Pancreas (tissue), 10 donors: ENCODE measurements at places on chromosomes 4 and X.

GRCh38 chr4:167614866-167615265, 380.6 kb upstream of the SPOCK3 start:
- no peak for DNase-seq

GRCh38 chr4:98143001-98143899, at the start of gene STPG2:
TSS of gene STPG2 (minus strand) at chr4:98143476.
- peak; percentile 95 for DNase-seq

DNA sequence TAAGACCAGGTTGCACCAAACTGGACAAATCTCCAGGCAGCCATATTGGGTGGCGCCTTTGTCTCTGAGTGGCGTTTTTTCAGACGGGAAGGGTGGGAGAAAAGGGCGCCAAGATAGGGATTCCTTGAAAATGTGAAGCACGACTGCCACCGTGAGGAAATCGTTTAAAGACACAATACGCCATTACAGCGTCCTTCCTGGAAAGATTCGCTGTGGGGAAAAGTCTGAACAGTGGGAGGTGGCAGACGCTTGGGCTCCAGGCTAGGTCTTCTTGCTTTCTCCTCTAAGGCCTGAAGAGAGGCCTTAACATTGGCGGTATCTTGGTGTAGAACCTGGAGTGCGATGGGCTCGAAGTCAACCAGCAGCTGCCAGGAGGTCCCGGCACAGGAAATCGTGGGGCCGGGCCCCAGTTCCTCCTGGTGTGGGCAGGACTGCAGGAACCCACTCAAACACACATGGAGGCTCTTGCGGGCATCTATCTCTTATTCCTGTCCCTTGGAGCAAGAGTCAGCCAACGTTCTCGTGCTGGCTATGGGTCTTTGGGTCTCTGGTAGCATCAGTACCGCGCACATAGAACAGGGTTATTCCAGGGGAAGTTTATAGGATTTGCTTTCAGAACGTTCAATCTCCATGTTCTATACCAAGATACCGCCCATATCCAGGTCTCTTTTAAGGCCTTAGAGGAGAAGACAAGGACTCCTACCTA, 208.8 kb downstream of the OR13H1 start:
- no peak for DNase-seq

DNA sequence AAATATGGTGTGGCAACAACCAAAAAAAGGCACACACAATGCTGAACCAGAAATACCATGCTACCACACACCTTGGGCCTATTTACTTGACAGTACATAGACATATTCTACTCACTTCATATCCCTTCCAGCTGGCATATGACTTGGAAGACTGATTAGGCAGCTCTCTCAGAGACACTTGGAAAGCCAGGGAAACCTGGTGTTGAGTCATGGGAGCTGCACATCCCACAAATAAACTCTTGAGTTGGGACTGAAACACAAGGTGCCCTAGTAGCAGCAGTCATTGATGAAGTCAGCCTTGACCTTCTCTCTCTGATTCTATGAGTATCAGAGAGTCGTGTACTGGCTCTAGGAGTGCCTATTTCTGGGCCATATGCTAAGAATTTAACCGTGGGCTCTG, 776.6 kb upstream of the LCORL start:
- no peak for DNase-seq

DNA sequence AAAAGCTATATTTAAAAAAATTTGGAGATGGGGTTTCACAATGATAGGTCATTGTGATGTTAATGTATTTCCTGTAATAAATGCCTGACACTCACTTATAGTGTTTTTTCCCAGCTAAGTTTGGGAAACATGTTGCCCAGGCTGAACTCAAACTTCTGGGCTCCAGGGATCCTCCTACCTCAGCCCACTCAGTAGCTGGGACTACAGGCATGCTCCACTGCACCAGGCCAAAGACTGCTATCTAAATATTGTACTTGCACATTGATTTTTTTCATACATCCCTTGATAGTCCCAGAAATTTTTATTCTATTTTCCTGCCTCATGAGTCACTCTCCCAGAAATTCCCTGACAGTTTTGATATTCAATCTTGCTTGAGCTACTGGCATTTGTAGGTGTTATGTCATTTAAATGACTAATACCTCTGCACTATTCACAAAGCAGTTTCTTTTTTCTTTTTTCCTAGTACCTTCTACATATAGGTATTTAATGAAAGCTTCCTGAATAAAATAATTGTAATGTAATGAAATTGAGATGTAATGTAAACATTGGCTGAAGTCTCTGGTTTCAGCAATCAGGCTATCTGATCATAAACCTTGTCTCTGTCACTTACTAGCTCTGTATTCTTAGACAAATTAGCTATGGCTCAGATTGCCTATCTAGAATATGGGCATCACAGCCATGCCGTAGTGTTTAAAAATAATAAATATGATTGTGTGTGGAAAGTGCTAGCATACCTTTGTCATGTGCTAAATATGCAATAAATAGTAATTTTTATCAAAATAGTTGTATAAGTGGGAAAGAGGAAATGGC, 1973.0 kb upstream of the AGA start:
- DNase-seq = no peak

DNA sequence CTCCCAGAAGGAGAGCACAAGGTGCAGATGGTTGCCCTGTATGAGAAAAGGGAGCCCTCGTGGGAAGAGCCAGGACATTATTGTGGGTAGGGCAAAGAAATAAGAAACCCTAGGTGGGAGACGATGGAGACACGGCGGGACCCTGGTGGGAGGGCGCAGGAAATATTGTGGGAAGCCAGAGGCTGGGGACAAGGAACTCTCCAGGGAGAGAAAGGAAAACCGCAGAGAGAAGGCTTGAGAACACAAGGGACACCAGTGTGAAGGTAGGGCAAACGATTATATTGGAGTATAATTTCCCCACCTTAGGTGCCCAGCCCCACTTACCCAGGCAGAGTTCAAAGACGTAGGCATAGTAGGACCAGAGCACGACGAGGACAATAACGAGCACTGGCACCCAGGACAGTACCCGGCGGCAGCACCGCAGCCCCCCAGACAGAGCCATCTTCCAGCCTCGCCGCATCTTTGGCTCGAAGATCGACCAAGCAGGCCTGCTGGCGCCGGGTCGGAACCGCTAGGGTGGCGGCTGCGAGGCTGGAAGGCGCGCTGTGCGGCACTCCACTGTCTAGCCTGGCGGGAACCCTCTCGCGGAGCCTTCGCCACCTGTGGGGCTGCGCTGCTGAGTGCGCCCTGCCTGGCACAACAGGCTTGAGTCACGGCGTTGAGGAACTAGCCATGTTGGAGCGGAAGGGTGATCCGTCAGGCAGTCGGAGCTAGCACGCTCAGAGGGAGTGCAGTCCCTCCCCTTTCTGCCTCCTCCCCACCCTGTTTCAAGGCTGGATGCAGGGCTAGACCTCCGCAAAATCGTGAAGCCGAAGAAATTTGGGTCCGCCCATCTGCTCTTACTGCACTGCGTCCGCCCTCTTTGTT, at the start of gene ZDHHC15:
Gene ZDHHC15 (minus strand): TSS at position 473 of the 867 bp plus-strand sequence. CDS start 13 bp downstream, at position 460.
- peak; percentile 54 for DNase-seq

DNA sequence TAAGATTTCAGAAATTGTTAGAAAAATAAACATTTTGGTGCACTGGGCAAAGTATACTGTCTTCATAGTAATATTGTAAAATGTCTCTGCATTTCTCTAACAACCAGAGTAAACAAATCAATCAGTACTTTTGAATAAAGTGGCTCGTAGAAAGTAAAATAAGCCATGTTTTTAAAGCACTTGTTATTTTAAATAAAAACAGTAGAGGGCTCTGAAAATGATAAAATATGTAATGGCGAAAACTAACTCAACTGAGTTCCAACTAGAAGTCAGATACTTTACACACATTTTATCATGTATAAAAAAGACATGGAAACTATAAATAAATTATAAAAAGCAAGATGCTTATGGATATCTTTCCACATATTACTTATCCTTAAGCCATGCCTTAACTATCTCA, 1134.4 kb downstream of the PDHA2 start:
- DNase-seq = no peak

DNA sequence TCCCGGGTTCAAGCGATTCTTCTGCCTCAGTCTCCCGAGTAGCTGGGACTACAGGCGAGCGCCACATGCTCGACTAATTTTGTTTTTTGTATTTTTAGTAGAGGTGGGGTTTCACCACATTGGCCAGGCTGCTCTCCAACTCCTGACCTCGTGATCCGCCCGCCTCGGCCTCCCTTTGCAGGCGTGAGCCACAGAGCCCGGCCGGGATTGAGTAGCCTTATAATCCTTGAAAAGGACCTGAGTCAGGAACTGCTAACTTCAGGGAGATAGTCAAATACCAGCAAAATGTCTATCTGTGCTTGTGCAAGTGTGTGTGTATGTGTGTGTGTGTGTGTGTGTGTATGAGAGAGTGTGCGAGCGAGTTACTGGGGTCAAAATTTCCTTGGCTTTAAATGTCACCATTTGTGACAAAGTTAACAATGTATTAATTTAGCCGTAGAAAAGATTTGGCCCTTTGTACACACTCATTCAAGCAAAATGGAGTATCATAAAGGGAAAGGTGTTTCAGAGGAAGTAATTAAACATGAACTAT, 1.8 kb upstream of the KDM6A start:
- no peak for DNase-seq

- DNase-seq = no peak
Measured at GRCh38 chr4:80963051-80963450, 67.5 kb upstream of the BMP3 start.

- no peak for DNase-seq
Measured at GRCh38 chr4:75179510-75179909, 246.6 kb downstream of the PARM1 start.

- no peak for DNase-seq
Measured at GRCh38 chr4:5693871-5694270, 14.5 kb downstream of the EVC2 start.

- DNase-seq = no peak
Measured at GRCh38 chr4:185108669-185109068, 34.4 kb upstream of the SLC25A4 start.

DNA sequence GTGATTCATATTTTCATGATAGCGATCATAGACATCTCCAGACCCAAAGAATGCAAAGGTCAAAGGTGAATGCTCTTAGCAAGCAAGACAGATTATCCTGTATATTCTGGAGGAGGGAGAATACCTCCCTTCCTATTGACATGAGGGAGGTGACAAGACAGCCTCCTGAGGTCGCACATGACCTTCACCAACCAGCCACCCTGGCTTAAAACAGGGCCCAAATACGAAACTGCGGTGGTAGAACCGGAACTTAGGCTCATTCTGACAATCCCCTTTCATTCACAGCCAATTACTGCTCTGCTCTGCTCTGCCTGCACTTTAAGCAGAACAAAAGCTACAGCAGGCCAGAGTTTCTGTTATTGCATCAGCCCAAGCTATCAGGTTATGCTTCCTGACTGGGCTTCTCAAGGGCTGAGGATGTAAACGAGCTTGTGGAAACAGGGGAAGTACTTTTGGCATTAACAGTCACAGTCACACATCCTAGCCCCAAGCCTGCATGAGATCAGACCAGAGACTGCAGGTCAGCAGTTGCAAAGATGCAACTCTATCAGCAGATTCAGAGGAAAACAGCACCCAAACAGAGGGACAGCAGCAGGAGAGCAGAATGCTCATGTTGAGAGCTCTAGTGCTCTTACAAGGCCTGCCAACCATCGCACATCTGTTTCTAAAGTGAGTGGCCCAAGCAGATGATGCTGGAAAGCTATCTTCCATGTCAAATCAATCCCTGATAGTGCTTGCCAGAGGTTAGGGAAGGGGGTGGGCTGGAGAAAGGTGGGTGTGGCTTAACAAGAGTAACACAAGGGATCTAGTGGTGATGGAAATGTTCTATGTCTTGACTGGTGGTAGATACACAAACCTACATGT, 51.3 kb upstream of the MAP3K15 start:
- no peak for DNase-seq

GRCh38 chr4:167238226-167238625, 3.9 kb upstream of the SPOCK3 start:
- no peak for DNase-seq

- no peak for DNase-seq
Measured at GRCh38 chr4:16667464-16667863, 231.0 kb downstream of the LDB2 start.

- no peak for DNase-seq
Measured at GRCh38 chr4:74613266-74613665, 168.3 kb downstream of the AREG start.

DNA sequence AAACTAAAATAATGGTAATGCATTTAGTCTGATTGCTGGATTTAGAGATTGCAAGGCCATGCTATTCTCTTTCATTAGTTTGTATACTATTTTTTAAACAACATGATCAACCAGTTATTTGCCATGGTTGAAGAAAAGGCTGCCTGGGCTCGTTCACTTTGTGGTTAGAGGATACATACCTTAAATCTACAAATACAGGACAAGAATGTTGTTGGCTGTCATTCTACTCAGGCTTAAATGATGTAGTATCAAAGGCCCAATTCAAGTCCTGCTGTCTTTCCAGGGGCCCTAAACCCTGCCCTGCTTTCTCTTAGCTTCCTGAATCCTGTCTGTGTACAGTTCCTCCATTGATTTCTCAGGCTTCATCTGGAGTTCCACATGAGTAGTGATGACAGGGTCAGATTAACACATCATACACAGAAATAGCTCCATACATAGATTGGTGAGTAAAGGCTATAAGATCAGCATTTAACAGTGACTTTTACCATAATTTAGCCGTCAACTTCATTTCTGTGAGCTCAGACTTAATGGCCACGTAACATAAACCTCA, 114.9 kb upstream of the GPRIN3 start:
- no peak for DNase-seq

DNA sequence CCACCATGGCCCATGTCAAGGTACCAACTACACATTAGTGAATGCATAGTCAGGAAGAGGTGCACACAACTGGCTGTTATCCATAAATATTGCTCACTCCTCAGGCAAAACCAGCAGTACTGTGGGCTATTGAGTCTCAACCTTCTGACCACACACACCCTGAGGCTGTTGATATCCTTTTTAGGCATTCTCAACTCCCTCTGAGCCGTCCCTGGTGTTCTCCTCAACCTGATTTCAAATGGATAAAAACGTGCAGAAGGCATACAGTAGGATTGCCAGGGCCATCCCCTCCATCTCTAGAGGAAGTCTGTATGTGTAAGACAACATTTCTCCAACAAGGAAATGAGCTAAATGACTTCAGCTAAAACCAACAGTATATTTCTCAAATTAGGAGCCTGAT, 98.7 kb upstream of the KLHL13 start:
- DNase-seq = no peak

- no peak for DNase-seq
Measured at GRCh38 chr4:142818476-142818875, 27.6 kb downstream of the INPP4B start.

- no peak for DNase-seq
Measured at GRCh38 chrX:10981506-10981905, 129.6 kb upstream of the HCCS start.

- no peak for DNase-seq
Measured at GRCh38 chr4:159016593-159017024, 86.3 kb upstream of the RAPGEF2 start.

DNA sequence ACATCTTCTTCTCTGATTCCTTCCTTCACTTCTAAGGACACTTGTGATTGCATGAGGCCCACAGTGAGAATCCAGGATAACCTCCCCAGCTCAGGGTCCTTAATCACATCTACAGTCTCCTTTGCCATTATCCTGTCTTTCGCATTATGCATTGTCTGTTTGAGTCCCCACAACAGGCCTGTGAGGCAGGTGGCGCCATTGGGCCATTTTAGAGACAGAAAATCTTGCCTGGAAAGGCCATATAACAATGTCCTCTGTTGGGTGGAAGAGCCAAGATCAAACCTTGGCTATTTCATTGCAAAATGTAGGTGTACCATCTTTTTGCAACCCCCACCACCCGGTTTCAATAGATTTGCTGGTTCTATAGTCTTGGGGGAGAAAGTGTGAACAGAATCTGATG, 11.8 kb upstream of the DCUN1D4 start:
- peak; percentile 45 for DNase-seq
